ENCODE measurements at places on chromosomes 12 and 14.

GRCh38 chr12:64392221-64392620 lies 1.7 kb upstream of the C12orf56 start:
- DNase-seq: peak; percentile 42

- DNase-seq: no peak
Measured at GRCh38 chr12:130199581-130200390, 37.5 kb downstream of the FZD10 start.

DNA sequence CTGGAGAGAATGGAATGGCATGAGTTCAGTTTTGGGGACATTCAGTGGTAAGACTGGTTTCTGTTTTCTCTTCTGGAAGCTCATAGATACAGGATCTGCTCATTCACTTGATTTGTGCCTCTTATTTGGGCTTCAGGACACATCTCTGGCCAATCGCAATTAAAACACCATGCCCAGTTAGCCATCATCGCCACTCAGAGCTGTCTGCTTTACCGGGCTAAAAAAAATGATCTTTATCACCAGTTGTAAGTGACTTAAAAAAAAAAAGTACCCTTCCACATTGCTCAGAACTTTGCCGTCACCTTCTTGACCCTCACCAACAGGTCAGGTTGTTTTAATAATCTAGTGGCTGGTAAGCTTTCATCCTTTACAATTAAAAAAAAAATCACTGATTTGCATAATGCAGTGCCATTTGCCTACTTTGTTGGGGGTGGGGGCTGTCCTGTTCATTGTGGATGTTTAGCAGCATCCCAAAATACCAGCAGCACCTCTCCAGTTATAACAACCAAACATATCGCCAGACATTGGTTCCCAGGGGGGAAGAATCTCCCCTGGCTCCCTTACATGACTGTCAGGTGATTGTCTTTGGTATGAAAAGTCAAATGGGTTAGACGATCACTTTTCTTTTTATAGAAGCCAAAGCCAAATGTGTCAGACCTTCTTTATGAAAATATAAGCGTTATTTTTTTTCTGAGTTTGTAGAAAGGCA lies 150.1 kb downstream of the PRKCH start:
- no peak for DNase-seq

- DNase-seq: no peak
Measured at GRCh38 chr14:59236195-59236594, 47.7 kb downstream of the DAAM1 start.

GRCh38 chr12:48978291-48978740 lies at the start of gene WNT1:
Gene WNT1 (plus strand): TSS chr12:48978322. CDS start chr12:48978651, 329 bp downstream.
- DNase-seq: no peak

- no peak for DNase-seq
Measured at GRCh38 chr14:99780690-99781089, 12.5 kb upstream of the EML1 start.

DNA sequence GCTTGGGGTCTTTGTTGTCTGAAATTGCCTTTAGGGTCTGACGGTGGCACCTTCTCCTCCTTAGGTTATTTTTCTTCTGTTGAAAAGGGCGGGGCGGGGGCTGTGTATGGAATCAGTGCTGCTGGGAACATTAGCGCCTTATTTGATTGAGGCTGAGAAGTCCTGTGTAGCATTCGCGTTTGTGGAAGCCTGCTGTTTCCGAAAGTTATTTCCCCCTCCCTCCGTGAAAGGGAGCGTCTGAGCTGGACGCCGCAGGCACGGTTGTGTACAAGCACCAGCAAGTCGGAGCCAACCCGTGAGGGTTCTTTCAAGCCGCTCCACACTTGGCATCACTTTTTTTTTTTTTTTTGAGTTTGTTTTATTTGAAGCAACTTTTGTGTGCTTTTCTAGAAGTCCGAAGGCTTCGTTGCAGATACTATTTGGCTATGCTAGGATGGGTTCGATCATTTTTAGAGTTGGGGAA lies 1.1 kb downstream of the SYNE2 start:
- DNase-seq: peak; percentile 38

GRCh38 chr12:108559007-108559655 lies 1.8 kb downstream of the SART3 start:
- no peak for DNase-seq

DNA sequence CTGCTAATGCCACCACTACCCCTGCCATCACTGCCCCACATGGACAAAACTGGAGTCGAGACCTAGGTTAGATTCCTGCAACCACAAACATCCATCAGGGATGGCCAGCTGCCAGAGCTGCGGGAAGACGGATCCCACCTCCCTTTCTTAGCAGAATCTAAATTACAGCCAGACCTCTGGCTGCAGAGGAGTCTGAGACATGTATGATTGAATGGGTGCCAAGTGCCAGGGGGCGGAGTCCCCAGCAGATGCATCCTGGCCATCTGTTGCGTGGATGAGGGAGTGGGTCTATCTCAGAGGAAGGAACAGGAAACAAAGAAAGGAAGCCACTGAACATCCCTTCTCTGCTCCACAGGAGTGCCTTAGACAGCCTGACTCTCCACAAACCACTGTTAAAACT lies 7.1 kb upstream of the OAS2 start:
- DNase-seq: no peak

DNA sequence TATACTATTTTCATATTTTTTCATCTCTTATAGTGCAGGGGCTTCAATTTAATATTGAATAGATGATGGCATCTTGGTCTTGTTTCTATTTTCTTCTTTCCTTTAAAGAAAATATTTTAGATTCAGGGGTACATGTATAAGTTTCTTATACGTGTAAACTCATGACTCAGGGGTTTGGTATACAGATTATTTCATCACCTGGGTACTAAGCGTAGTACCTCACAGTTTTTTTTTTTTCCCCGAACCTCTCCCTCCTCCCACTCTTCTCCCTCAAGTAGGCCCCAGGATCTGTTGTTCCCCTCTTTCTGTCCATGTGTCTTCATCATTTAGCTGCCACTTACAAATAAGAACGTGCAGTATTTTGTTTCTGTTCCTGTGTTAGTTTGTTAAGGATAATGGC lies 172.6 kb downstream of the TMTC3 start:
- no peak for DNase-seq
